NCI-H1436 (cell line): ENCODE measurements at places on chromosomes 3 and 15.

DNA sequence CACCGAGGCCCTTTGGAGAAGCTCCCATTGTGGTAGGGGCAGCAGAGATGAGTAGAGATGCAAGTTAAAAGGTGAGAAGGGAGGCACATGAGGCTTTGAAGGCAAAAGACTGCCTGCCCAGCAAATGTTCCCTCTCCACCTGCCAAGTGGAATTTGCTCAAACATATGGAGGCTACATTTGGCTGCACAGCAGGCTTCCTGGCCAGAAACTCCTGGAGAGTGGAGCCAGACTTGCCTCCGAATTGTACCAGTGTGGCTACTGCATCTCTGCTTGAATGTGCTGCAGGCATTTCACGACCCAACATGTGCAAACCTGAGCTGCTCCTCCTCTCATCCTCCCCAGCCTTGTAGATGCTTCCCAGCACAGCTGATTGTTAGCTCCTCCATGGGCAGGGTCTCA lies 229.2 kb downstream of the ZNF621 start:
- DNase-seq = no peak

- no peak for DNase-seq
Measured at GRCh38 chr3:129598000-129598381, 8.5 kb downstream of the PLXND1 start.

DNA sequence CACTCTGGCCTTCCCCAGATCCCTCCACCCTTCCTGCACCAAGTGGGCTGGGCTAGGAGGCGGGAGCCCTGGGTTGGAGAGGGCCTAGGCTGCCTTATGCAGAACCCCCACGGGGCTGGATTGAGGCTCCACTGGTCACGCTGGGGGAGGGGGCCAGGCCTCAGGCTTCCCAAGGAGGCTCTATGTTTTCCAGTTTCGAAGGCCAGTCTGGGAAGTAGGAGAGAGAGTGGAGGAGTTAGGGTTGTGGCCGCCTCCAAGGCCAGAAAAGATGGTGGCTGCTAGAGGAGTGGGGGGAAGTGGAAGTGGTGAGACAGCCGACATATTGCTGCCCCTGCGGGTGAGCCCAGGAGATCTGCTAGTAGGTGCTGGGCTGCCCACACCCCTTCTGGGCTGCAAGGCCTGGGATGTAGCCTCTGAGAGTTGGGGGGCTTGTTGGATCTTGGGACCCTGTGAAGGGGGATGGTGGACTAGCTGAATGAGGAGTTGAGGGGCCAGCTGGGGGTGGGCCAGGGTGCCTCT lies 1.2 kb downstream of the GNAI2 start:
- DNase-seq = no peak

DNA sequence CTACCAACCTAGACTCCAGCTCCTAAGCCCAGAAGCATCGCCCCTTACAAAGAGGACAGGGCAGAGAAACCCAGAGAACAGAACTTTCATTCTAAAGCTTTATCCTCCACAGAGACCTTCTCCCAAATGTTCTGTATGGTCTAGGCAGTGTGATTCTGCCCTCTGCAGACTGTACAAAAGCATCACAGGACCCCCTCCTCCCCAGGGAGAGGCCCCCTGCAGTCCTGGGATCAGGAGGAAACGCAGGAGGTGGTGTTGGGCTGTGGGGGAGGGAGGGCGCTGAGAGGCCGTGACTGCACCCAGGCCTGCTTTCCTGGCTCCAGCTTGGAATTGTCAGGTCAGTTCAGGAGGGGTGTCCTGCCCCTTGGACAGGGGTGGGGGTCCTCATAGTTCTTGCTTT lies 101.3 kb downstream of the DGKG start:
- no peak for DNase-seq

GRCh38 chr15:51879555-51879954 lies 50.1 kb downstream of the TMOD3 start:
- no peak for DNase-seq

DNA sequence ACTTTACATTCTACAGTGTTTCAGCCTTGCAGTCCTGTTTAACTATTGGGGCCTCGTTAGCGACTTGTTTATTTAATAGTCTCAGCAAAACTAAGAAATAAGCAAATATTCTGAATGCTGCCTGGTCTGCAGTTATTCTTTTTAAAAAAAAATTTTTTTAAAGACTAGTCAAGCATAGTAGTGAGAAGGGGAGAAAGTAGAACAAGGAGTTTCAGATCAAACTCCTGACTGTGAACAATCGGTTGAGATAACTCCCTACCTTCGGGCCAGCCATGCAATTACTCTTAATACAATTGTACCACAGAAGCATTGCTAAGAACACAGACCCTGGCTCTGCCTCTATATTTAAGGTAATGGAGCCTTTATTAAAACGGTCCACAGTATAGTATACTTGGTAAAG lies 5.8 kb upstream of the DUT start:
- DNase-seq = no peak

DNA sequence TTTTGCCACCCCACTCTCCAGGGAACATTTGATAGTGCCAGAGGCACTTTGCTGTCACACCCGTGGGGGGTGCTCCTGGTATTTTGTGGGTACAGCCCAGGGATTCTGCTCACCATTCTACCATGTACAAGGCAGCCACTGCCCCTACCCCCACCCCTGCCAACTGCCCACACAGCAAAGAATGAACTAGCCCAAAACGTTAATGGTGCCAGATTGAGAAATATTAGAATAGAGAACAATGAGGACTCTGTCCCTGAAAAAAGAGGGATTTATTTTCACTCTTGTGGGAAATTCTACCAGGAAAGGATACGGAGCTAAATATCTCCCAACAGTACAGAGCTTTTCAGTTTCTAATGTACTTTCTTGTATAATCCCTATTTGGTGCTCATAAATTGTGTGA lies 154.5 kb upstream of the SUCLG2 start:
- no peak for DNase-seq

DNA sequence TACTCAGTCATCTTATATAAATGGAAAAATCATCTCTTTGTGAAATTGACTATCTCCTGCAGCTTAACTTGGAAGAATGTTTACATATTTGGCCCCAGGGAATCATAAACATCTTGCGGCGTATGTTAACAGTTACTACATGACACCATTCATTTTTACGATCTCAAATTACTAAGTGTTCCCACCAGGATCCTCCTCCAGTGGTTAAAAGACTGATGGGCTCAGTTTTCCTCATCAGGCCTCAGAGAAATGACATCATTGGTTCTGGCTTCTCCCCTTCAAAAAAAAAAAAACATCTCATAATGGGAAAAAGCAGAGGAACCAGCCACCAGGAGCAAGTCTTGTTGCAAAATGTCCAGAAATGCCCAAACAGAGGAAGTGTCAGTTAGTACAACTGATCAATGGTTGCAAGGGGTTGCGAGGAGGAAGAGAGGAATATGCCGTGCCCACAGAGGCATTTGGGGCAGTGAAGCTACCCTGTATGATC lies 70.5 kb upstream of the LIPC start:
- peak; percentile 45 for DNase-seq

DNA sequence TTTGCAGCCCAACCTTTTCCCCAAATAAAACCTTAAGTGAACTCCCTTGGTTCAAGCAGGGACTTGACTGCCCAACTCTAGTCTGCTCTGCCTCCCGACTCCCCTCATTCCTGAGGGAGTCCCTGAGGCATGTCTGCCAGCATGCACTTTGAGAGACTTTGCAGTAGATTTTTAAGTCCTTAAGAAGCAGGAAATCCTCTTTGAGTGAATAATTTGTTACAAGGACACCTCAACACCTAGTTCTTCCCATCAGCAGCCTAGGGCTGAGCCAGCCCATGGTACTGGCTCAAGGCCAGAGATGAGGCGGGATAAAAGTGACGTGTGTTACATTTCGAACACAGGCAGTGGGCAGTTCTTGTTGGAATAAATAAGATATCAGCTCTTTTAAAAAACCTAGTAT lies 204.3 kb upstream of the SLC2A2 start:
- DNase-seq = no peak
